Amniotic stem cell (primary cell): ENCODE measurements at places on chromosomes 3 and 15.

DNA sequence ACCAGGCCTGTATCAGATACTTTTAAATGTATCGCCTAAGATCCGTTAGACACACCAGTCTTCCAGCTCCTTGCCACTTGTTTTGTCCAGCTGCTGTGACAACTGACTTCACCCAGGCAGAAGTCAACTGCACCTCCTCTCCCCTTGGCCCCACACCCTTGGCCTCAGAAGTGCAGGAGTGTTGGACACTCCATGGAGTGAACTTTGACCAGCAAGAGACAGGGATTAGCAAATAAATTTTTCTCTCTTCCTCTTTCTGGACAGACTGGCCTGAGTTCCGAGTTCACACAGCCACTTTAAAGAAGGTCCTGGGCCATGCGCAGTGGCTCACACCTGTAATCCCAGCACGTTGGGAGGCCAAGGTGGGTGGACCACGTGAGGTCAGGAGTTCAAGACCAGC, 2.9 kb upstream of the CLN6 start:
- no peak for DNase-seq

DNA sequence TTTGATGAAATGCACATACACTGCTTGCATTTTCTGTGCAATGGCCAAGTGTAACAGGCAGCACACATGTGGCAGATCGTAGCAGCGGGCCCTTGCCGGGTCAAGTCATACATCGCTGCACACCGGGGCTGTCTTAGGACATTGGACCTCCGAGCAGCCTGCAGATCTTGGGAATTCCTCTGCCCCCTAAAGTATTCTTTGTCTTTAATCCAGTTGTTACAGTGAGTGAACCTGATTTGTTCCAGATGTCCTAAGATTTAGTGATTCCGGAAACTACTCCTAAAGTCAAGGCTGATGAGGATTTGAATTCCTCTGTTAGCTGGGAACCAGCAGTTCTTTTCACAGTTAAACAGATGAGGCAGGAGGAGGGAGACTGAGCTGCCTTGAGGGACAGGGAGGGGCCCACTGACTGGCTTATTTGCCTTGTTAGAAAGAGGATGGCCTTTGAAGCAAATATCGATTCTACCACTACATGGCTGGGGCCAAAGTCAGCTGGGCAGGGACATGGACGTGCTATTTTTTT, 190.7 kb upstream of the CTDSPL start:
- DNase-seq, result no peak

DNA sequence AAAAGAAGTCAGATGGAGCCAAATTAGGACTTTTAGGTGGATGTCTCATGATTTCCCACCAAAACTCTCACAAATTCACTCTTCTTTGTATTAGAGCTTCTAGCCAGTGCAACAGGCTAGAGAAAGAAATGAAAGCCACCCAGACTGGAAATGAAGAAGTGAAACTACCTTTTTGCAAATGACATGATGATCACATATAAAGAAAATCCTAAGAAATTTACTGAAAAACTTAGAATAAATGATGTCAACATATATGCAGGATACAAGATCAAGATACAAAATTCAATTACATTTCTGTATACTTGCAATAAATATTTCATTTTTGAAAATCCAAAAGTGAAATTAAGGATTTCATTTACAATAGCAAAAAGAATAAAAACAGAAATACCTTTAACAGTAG, 110.8 kb downstream of the LRIG1 start:
- DNase-seq, result no peak

DNA sequence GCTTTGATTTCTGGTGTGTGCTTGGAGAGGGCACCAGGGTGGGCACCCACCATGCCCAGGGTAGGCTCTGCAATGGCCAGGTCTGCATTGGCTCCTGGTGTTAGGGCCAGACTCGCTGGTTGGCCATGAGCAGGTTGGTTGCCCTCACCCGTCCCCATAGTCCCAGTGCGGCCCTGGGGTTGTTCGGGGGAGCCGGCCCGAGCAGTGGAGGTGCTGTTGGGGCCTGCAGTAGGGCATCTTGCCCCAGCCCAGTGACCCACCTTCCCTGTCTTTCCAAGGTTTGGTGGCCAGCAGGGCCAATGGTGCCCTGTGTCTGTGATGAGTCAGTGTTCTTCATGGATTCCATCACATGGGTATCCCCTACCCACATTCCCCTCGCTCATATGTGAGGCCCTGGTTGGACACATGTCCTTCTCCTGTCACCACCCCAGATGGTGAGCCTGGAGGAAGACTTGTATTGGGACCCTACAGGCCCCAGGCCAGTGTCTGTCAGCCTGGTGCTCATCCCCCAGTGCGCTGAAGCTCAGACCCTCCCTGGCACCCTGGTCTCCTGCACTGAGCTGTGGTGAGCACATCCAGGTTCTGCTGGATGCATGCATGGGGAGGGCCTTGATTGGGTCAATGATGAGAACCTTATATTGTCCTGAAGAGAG, 190.1 kb downstream of the UBE3A start:
- no peak for DNase-seq

DNA sequence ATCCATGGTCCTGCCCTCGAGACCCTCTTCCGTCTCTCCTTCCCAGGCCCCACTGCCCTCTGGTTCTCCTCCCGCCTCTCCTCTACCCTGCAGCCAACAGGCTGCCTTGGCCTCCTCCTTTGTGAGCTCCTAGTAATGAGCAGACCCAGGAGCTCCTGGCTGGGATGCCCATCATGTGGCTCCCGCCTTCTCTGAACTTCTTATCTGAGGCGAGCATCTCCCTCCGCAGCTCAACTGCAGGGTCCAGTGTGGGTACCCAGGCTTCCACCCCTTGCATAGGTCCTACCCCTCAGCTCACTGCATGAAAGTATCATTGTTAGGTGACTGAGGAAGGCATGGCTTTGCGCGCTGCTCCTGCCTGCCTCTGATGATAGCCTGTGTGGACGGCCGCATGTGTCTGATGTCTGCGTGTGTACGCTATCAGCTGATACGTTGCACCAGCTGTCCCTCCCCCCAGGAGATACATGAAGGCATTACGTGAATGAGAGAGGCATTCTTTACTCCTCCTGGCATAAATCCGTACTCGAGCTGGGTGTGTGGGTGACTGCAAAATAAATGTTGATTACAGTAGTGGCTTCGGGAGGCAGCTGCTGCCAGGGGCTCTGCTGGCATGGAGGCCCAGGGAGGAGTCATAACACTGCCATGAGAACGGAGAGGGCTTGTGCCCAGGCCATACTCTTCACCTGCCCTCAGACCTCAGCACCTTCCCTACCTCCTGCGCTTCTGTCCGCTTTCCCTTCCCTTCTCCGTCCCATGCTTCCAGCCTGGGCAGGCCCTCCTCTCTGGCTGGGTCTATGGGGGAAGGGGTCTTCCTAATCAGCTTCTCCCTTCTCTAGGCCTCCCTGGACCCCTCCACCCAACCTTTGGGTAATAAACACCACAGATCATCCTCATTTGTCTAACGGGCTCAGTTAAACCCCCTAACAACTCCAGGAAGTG, 48.8 kb downstream of the ZNF710 start:
- DNase-seq, result no peak

GRCh38 chr3:146414010-146414409, 55.4 kb downstream of the PLSCR2 start:
- DNase-seq, result no peak

DNA sequence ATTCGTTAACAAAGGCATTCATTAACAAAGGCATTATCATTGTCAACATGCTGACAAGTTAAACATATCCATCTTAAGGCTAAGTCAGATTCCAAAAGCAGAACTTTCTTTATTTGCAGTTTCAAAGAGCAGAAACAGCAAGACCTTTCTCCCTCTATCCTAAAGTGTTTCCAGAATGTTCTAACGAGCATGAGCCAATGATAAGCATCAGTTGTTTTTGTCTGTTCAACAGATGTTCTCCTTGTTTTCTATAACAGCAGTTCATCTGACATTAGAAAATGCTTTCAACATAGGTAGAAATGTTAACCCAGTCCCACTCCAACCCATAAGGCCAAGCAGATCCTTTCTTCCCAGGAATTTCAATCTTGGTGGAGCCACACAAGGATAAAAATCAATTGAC, 77.6 kb upstream of the POMGNT2 start:
- no peak for DNase-seq

- peak; percentile 5 for DNase-seq
These were observed 94.1 kb downstream of the FAM43A start for GRCh38 chr3:194779729-194780224.

- no peak for DNase-seq
These were observed 132.2 kb downstream of the WDR72 start for GRCh38 chr15:53627279-53627678.

- DNase-seq, result peak; percentile 67
These were observed 13.1 kb downstream of the SLC7A14 start for GRCh38 chr3:170572665-170573253.

DNA sequence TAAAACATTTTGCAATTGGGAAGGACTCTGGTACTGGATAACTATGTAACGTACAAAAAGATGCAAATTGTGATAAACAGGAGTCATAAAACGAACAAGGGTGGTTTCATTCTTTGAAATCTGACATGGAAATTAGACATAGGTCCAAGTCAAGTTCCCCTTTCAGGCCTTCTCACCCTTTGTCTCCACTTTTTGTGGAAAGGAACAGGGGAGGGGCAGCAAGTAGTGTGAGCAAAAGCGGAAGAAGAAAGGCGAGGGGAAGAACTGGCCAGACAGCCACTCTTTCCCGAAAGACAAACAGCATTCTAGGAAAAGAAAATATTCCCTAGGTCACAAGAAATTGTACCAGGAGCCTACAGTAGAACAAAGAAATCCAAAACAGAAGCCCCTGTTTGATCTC, 52.6 kb downstream of the MCF2L2 start:
- no peak for DNase-seq

DNA sequence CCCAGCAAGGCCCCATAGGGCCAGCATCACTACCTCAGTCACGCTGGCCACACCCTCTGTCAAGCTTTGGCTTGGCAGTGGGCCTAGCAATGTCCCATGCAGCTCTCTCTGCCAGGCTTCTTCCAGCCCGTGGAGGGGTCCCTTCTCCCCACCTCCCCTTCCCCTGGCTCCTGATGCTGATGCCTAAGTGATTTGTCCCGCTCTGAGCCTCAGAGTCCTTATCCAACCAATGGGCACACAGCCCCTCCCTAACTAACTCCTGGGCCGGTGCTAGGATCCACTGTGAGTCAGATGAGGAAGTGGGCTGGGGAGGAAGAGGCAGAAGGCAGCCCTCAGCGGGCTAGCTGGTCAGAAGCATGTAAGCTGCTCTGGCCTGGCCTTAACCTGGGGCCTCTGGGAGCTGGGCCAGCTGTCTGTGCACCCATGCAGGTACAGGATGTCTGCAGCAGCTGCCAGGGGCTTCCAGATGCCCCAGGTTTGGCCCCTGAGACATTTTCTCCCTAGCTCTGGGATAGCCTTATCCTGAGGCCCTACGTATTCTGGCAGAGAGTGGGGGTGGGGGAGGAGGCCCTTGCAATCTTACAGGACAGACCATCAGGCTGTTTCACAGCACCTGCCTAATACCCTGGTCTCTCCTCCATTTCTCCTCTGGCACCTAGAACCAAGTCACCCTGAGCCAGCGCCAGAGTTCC, 740 bp upstream of the ZBTB47 start:
- DNase-seq, result peak; percentile 58

GRCh38 chr3:194877291-194878119, 191.8 kb downstream of the FAM43A start:
- DNase-seq, result no peak

- no peak for DNase-seq
These were observed 1.4 kb downstream of the CA12 start for GRCh38 chr15:63380151-63380807.

GRCh38 chr3:174457758-174458157, 401.4 kb upstream of the NAALADL2 start:
- DNase-seq, result no peak

DNA sequence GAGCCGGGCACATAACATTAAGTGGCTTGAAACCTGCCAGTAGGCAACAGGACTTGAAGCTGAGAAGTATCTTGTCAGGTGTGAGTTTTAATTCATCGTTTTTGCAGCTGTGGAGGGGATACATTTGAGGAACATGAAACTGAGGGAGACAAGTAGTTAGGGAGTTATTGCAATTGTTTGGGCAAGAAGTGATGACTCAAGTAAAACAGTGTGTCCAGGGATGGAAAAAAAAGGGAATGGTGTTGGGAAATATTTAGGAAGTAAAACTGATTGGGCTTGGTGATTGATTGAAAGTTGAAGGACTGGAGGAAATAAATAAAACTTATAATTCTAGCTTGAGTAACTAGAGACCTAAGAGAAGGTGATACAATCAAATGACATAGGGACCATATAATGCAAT, 85.5 kb downstream of the NCEH1 start:
- DNase-seq, result no peak

DNA sequence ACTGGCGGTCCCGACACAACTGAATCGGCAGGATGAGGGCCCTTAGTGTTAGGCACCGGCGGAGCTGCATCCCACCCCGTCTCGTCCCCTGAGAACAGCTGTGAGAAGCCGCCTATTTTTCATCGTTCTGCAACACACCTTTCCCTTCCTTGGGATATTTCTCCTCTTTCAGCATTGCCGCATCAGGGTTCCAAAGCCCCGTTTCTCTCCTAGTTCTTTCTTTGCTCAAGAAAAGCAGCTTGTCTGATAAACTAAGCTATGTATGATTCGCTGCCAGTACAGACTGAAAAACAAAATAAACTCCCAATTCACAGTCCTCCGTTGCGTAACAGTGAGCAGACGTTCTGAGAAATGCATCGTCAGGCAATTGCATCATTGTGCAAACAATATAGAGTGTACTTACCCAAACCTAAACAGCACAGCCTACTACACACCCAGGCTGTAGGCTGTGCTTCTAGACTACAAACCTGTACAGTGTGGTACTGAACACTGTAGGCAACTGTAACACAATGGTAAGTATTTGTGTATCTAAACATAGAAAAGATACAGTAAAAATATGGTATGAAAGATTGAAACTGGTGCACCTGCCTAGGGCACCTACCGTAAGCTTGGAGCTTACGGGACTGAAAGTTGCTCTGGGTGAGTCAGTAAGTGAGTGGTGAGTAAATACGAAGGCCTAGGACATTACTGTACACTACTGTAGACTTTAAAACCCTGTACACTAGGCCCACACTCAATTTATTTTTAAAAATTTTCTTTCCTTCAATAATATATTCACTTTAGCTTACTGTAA, 8.9 kb upstream of the ADAMTS17 start:
- no peak for DNase-seq

GRCh38 chr3:101865751-101866509, 16.6 kb downstream of the NFKBIZ start:
- no peak for DNase-seq

- DNase-seq, result no peak
These were observed 991 bp downstream of the SOX2 start for GRCh38 chr3:181712553-181713279.

- DNase-seq, result no peak
These were observed 14.2 kb upstream of the KCNMB3 start for GRCh38 chr3:179265092-179265491.

DNA sequence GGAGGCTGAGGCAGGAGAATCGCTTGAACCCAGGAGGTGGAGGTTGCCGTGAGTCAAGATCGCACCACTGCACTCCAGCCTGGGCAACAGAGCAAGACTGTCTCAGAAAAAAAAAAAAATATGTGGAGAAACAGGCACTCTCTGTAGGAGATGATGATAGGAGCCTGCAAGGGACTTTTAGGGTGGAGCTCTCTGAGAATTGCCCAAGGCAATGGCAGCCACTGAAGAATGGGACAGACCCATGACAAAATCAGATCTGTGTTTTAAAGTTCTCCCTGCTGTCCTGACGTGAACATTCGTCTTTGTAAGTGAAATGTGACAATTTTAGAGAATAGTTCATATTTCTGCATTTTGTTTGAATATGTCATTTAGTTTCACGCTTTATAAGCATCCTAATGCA, 50.2 kb downstream of the SOX2 start:
- DNase-seq, result no peak
